Activated CD8-positive, alpha-beta T cell treated with anti-CD3 and anti-CD28 coated beads, Interleukin-2, amount 10 ng/mL, durations not matched to agents 7 days and 5 days (primary cell): ENCODE measurements at places on chromosomes 5 and 9. TPM values are rescaled to one million over a fixed set of nuclear protein-coding genes. Genes with fewer than 3 reads are reported as not detected.

GRCh38 chr9:69003051-69003450, 10.9 kb downstream of the PRKACG start:
- no peak for DNase-seq

- no peak for DNase-seq
Observed at GRCh38 chr9:99353408-99353807, 131.3 kb downstream of the SEC61B start.

DNA sequence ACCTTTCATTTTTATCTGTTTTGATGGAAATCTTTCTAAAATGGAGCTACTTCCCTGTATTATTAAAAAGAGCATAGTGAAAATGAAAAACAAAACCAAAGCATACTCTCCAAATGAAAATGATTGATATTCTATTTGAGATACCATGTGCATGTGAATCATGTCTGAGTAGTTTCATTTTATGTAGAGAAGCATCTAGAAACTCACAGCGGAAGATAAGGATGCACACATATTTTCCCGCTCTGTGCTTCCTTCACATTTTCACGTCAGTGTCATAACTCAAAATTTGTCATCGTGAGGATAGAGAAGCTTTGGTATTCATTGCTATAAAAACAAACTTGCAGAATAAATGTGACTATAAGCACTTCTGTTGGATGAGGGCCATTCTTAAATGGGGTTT, 34.0 kb upstream of the CLINT1 start:
- no peak for DNase-seq

ANKRD33B gene
- total RNA-seq: 4.6 TPM

- no peak for DNase-seq
Observed at GRCh38 chr5:55481293-55481855, 53.4 kb downstream of the PLPP1 start.

KIF24 gene
- total RNA-seq: 11.2 TPM

MELK gene
- 73.4 TPM for total RNA-seq

GRCh38 chr5:74017786-74018211, 391.8 kb downstream of the ARHGEF28 start:
- no peak for DNase-seq

KIF4B gene
- total RNA-seq: not detected

- DNase-seq: no peak
Observed at GRCh38 chr5:173397516-173397915, 69.3 kb upstream of the STC2 start.

GRCh38 chr9:13941714-13942113, 372.2 kb downstream of the NFIB start:
- no peak for DNase-seq

GRCh38 chr5:169301386-169301934, 521 bp upstream of the SLIT3 start:
- DNase-seq: no peak

DNA sequence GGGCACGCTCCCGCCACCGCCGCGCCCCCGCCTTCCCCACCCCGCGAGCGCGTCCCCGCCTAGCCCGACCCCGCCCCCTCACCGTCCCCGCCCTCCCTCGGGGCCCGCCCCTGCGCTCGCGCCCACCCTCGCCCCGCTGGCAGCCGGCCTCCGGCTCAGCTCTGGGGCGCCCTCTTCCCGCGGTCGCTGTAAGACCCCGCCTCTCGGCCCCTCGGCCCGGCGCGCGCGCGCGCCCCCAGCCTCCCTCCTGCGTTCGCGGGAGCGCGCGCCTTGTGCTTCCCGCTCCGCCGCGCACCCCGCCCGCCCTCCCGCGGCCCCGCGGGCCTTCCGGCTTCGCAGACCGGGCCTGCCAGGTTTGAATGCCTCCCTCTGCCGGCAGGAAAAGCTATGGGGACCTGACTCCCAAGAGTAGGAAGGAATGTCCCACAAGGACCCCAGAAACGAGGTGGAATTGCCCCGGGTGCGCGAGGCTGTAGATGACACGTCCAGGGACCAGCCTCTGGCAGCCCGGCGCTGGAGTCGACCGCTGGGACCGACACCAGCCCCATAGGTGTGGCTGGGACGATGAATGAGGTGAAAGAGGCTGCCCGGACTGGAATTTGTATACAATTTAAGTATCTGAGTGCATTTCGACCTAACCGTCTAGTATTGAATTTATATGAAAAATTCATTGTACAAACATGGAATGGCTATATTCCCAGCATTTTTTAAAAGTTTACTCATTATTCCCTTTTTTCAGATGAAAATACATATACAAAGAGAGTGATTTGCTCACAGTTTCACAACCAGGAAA, 416 bp upstream of the PTBP3 start:
- DNase-seq: peak; percentile 95

DNA sequence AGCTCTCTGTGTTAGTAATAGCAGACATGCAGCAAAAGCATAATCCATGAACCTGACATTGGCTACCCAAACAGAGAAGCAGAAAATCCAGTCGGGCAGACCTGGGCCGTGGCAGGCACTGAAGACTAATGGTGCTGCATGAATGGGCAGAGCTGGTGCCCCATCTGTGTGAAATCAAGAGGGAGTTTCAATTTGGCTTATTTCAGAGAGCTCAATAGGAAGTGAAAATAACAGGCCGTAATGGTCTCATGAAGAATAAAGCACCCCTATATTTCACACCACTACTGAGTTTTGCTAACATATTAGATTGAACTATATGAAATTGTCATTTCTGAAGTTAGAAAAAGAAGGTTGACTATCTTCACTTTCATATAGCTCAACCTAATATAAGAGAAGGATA, 149.7 kb downstream of the ENC1 start:
- DNase-seq: no peak

DNA sequence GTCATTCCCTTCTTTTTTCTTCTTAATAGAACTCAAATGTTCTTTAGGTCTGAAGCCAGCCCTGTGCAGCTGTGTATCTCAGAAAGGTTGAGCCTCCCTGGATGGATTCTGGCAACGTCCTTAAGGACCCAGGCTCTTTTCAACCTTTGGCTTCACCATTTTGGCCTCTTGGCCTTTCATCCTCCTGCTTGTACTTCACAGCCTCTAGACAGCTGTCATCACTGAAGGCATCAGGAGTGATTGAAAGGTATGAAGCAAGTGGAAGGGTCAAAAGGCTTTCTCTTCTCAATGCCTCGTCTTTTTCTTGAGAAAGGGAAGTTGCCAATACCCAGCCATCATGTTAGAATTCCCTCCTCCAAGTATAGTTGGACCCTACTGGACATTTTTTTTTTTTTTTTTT, 81.2 kb upstream of the RANBP3L start:
- DNase-seq: no peak

OLFM1 gene
- not detected for total RNA-seq

FAM193B gene
- 105 TPM for total RNA-seq

FAM200C gene
- total RNA-seq: 0.45 TPM
